ENCODE measurements at places on chromosomes 7 and 10.

- DNase-seq, result no peak
Observed at GRCh38 chr7:47669178-47669891, 87.4 kb upstream of the TNS3 start.

DNA sequence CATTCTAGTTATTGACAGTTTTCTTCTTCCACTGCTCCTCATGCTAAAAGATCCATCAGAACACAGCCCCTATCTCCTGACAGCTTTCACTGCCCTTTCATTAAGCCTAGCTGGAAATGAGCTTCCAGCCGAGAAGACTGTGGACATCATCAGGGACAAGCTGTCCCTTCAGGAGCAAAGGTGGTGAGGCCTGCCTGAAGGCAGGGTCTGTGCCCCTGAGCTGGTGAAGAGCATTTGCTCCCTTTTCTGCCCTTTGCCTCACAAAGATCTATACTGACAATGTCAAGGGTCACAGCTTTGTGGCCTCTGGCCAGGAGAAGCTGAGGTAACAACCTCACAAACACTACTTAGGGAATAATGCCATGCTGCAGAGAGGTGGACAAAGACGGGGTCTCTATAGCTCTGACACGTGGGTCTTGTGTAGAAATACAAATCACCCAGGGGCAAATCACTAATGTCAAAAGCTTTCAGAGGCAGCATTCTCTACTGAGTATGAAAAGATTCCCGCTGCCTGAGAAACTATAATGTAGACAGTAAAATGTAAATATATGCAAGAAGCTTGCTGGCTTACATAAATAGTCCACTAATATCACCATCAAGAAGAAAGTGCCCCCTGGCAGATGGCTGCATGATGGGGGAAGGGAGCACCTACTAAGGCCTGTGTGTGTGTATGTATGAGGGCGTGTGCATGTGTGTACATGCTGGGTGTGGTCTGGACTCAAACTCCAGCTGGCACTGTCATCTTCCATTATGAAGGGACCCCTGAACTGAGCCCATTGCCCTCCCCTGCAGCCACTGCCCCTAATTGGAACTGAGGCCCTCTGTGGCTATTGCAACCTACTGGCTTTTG lies 55.8 kb downstream of the HBP1 start:
- no peak for DNase-seq

GRCh38 chr10:116978901-116979300 lies 26.1 kb downstream of the SHTN1 start:
- no peak for DNase-seq

- no peak for DNase-seq
Observed at GRCh38 chr10:101779544-101780186, 3.6 kb downstream of the NPM3 start.

DNA sequence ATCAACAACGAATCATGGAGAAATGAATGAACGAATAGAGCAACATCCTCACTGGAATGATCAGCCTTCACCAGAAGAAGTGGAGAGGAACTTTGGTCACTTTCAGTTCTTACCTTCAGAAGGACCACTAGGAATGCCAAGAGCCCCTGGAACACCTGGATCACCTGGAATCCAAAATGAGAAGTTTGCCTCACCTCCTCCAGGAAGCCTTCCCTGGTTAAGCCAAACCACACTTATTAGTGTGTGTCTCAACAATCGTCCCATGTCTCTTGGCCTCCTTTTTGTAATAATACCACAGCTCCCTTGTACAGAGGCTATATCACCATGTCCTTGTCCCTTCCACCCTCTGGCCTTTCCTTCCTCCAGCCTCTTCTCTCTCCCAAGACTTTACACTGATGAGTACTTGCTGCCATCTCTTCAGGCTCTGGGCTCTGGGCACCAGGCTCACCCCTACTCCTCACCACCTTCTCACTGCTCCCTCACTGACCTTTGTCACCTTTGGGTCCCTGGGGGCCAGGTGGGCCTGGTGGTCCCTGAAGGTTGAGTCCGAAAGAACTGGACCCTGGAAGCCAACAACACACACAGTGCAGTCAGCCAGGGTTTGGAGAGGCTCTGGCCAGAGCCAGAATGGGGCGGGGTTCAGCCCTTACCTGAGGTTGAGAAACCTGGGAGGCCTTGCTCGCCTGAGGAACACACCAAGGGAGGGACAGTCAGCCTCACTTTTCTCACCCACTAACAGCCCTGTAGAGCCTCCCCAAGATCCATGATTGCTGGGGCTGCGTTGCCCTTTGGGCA lies 46.5 kb downstream of the COL17A1 start:
- no peak for DNase-seq

DNA sequence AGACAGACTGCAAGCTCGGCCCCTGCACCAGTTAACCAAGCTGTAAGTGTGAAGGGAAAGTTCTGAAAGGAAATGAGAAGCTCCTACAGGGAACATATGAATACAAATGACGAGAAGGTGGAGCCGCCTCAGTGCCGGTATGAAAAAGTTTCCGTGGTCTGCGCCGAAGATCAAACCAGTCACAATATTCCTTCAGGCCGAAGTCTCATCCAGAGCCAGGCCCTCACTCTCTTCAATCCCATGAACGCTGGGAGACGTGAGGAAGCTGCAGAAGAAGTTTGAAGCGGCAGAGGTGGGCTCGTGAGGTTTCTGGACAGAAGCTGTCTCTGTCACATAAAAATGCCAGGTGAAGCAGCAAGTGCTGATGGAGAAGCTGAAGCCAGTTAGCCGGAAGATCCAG lies 71.9 kb downstream of the CFAP46 start:
- no peak for DNase-seq

GRCh38 chr7:85454904-85455303 lies 268.0 kb upstream of the SEMA3D start:
- no peak for DNase-seq

- no peak for DNase-seq
Observed at GRCh38 chr7:129804890-129805719, 147.7 kb downstream of the UBE2H start.

DNA sequence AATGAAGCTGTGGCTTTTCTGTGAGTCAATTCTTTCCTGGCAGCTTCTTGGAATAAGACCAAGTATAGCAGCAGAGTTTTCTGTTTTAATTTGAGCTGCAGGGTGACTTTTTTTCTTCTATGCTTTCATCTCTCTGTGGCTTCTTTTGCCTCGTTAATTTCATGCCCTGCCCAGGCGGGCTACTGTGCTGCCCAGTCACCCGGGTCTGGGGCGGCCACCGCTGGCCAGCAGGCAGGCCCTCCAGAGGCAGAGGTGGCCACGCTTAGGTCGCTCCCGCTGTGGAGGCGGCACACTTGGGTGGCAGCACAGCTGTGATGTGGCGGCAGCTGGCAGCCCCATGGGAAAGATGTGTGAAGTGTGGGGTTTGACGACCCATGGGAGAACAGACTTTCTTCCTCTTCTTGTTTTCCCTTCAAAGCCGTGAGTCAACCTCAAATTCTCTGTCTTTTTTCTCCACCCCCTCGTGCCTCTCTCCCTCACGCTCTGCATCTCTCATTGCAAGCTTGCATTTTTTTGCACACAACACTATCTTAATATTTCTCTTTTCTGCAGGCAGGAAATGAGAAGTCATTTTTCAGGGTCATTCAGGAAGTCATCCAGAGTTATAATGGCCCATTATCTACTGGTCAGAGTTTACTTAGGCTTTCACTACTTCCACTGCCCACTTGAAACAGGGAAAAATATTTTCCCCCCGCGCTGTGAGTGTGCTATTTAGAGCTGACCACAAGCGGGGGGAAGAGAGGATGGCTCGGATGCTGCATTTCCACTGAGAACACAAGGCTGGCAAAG lies 67.8 kb downstream of the EGFR start:
- DNase-seq, result no peak

- no peak for DNase-seq
Observed at GRCh38 chr7:151679881-151680612, 160.4 kb upstream of the RHEB start.

DNA sequence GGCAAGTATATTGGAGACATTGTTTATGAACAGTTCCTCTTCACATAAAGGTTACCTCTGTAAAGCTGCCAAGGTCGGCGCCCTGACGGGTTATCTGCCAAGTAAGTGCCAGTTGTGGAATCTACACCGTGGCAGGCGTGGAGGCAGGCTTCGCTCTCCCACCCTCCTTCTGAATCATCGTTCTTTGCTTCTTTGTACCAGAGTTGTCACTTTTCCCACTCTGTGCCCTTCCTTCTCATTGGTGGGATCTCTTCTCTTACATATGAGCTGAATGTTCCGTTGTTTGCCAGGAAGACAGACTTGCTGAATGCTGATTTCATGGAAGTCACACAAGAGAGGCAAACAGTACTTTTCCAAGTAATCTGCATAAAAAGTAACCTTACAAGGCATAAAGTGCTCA lies 40.6 kb upstream of the PTPRZ1 start:
- DNase-seq, result no peak

- no peak for DNase-seq
Observed at GRCh38 chr10:104288355-104288754, 19.4 kb downstream of the GSTO2 start.

GRCh38 chr7:94406696-94407095 lies 12.0 kb downstream of the COL1A2 start:
- no peak for DNase-seq

GRCh38 chr7:95804052-95804451 lies 31.7 kb downstream of the DYNC1I1 start:
- DNase-seq, result no peak

DNA sequence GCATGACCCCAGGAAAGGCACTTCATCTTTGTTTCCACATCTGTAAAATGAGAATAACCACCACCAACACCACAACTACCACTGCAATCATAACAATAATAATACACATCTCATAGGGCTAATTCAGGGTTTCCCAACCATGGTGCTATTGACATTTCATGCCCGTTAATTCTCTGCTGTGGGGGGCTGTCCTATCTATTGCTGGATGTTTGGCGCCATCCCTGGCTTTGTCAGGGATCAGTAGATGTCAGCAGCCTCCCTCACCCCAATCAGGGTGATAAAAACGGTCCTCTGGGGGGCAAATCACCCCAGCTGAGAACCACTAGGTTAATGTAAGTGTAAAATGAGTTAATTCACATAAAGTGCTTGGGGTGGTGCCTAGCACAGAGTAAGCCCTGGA lies 145.8 kb downstream of the EMX2 start:
- no peak for DNase-seq

DNA sequence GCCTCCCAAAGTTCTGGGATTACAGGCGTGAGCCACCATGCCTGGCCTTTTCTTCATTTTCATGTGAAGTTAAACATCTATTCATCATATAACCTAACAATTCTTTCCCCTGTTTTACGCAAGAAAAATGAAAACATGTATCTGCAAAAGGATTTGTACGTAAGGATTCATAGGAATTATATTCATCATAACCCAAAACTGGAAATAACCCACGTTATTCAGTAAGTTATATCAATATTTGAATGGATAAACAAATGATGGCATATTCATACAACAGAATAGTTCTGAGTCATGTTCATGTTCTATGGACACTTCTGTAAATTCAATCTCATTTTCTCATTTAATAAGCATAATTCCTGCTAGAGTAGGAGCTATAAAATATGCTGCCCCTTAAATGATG lies 35.2 kb upstream of the CAV2 start:
- no peak for DNase-seq

DNA sequence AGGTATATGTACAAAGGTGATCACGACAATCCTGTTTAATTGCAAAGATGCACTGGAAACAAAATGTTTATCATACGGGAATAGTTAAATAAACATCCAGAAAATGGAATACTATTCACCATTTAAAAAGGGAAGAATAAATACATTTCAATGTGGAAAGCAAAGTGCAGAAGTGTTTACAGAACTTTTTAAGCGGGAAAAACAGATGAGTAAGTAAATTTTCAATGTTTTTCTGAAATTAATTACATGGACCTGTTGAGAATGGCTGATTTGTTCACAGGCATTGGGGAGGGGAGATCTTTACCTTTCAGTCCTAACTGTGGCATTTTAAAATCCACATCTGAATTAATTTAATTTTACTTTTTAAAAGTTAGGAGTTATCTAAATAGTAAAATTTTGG lies 7.1 kb downstream of the MTPN start:
- no peak for DNase-seq

DNA sequence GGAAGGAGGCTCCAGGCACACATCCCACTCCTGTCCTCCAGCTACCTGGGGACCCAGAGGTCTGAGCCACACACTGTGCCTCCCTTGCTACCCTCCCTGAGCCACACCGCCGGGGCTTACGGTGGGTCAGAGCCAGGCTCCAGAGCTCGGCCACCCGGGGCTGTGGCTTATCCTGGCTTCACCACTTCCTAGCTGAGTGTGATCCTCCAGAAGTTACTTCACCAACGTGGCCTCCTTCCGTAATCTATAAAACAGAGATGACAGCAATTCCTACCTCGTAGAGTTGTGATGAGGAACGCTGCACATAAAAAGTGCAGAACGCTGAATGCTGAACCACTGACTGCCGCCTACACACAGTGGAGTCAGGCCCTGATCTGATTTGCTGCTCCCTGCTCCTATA lies 285.0 kb downstream of the PRPF18 start:
- DNase-seq, result no peak

DNA sequence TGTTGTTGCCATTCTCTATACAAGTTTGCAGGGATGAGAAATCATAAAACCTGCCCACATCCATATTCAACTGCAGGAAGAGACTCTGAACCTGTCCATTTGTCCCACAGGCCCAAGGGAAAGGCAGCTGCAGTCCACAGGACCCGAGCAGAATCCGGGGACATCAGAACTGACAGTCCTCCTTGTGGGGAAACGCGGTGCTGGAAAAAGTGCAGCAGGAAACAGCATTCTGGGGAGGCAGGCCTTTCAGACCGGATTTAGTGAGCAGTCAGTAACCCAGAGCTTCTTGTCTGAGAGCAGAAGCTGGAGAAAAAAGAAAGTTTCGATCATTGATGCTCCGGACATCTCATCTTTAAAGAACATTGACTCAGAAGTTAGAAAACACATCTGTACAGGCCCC lies 23.5 kb downstream of the GIMAP8 start:
- DNase-seq, result no peak

- DNase-seq, result no peak
Observed at GRCh38 chr7:142447762-142448161, 189.9 kb upstream of the PRSS58 start.

DNA sequence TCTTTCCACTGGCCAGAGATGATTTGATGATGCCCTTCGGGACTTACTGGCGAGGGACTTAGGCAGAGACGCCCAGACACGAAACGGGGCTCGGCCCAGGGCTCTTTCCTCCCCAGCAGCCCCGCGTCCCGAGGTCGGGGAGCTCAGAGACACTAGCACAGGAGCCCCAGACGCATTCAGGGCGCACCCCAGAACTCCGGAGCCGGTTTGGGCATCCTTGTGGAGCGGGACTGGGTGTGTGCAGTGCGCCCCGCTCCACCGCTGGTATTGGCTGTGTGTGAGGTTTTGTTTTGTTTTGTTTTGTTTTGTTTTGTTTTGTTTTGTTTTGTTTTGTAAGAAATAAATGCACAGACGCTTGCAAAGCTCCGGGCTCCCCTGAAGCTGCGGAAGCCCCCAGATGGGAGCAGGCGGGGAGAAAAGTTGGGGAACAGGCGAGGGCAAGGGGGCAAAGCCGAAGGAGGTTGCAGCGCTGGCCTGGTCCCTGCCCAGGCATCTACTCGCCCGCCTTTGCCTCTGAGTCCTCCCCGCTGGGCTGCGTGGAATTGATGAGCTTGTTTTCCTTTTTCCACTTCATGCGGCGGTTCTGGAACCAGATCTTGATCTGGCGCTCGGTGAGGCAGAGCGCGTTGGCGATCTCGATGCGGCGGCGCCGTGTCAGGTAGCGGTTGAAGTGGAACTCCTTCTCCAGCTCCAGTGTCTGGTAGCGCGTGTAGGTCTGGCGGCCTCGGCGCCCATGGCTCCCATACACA lies 1.9 kb upstream of the HOXA5 start:
- DNase-seq, result no peak

All from CMK (cell line).